ENCODE measurements at places on chromosomes 4 and X. TPM values are rescaled to one million over a fixed set of nuclear protein-coding genes. Genes with fewer than 3 reads are reported as not detected.
A peak's percentile ranks its signal among the peaks of the same experiment; 100 is the strongest.

- H3K27ac ChIP-seq, result no peak overlapping the region
- H3K4me1 ChIP-seq, result no peaks in the 10 kb centered on the region
- H3K27me3 ChIP-seq, result peaks cover 12% of the 10 kb centered on the region
These were observed 105.0 kb upstream of the PAQR3 start for GRCh38 chr4:79044141-79044659.

GRCh38 chrX:140697618-140698017 is 11.9 kb upstream of the LINC00632 start:
- DNase-seq, result no peak
- peaks cover 2% of the 10 kb centered on the region for H3K27me3 ChIP-seq
- H3K36me3 ChIP-seq, result no peaks in the 10 kb centered on the region
- no peaks in the 10 kb centered on the region for H3K4me1 ChIP-seq

DNA sequence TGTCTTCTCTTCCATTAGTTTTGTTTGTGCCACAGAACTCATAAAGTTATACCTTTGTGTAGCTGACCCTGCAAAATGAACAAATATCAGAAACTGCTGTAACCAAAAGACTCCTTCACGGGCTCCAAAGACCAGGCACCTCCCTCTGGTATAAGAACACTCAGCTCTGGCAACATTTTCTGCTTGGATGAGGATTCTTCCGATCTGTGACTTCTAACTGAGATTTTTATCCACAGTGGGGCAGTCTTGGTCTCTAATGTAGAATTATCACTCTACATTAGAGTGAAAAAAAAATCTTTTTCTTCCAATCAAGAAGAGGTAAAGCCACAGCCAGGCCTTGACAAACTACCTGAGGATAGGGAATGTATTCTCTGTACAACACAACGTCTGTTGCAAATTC is 38.5 kb upstream of the PRSS48 start:
- no peaks in the 10 kb centered on the region for H3K36me3 ChIP-seq
- DNase-seq, result no peak
- H3K27me3 ChIP-seq, result peaks cover 22% of the 10 kb centered on the region
- no peak overlapping the region for H3K4me3 ChIP-seq
- H3K27ac ChIP-seq, result no peak overlapping the region

DNA sequence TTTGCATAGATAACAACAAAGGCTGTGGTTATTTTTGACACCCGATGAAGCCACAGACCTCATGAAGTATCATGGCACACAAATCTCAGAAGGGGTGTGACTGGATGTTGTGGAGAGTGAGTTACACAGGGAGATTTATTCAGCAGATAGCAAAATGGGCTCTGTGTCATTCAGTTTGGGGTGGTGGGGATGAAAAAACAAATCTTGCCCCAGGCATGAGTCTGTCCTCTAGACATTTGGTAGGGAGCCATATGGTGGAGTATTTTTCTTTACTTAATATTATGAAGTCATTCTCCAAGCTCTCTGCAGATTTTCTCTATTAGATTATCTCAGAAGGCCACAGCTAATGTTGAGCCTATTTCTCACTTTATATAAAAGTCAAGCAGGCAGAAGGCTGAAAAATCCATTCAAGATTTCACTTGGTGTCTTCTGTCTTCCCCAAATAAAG is 277.1 kb upstream of the TENM3 start:
- no peaks in the 10 kb centered on the region for H3K36me3 ChIP-seq
- no peaks in the 10 kb centered on the region for H3K4me1 ChIP-seq
- no peaks in the 10 kb centered on the region for H3K27me3 ChIP-seq
- DNase-seq, result no peak

- no peaks in the 10 kb centered on the region for H3K27me3 ChIP-seq
- no peak for DNase-seq
- no peak overlapping the region for H3K27ac ChIP-seq
- H3K36me3 ChIP-seq, result no peaks in the 10 kb centered on the region
- H3K4me3 ChIP-seq, result no peak overlapping the region
- no peaks in the 10 kb centered on the region for H3K4me1 ChIP-seq
These were observed 305.7 kb upstream of the SLIT2 start for GRCh38 chr4:19945979-19946380.

GRCh38 chr4:105765690-105766407 is 57.3 kb downstream of the GSTCD start:
- DNase-seq, result no peak
- no peak overlapping the region for H3K4me3 ChIP-seq
- H3K36me3 ChIP-seq, result no peaks in the 10 kb centered on the region

GRCh38 chrX:45775468-45775867 is 574.8 kb upstream of the DIPK2B start:
- peaks cover 5% of the 10 kb centered on the region for H3K36me3 ChIP-seq
- H3K27ac ChIP-seq, result peak overlapping the region; percentile 95
- no peak overlapping the region for H3K4me3 ChIP-seq
- no peaks in the 10 kb centered on the region for H3K27me3 ChIP-seq

DNA sequence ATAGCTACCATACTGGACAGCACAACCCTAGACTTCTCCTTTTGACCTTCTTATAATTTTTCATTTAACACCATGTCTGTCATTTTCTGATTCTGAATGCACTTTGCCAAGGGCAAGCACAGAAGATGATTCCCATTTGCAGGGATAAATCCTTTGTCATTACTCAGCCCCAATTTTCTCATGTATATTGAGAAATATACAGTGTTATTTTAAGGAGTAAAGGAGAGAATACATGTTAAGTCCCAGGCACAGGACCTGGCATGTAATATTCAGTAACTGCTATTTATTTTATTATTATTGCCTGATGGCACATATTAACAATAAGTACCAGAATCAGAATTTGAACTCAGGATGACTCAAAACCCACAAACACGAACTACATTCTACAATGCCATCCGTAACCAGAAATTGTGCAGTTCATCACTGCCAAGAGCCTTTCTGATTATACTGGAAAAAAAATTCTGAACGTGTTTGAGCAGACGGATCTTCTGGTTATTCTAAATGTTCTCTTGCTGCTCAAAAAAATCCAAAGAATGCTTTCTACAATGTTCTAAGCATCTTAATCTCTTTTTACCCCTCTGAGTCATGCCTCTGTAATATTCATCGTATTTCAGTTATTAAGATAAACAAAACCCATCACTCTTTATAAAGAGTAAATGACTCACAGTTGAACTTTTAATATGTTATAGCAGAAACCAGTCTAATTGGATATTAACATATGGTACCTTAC is 170.0 kb downstream of the MID1 start:
- H3K27me3 ChIP-seq, result no peaks in the 10 kb centered on the region
- H3K27ac ChIP-seq, result no peak overlapping the region
- no peaks in the 10 kb centered on the region for H3K4me1 ChIP-seq
- no peak for DNase-seq

- H3K4me3 ChIP-seq, result no peak overlapping the region
- H3K27me3 ChIP-seq, result no peaks in the 10 kb centered on the region
- H3K36me3 ChIP-seq, result no peaks in the 10 kb centered on the region
- DNase-seq, result no peak
- H3K27ac ChIP-seq, result peak overlapping the region; percentile 72
- peaks cover 12% of the 10 kb centered on the region for H3K4me1 ChIP-seq
These were observed 78.8 kb upstream of the PRPS1 start for GRCh38 chrX:107549504-107549903.

Gene NUP62CL
- 2.2 TPM for total RNA-seq
